ENCODE measurements at places on chromosomes 3 and 15.

- no peak for DNase-seq
These were observed 40.6 kb upstream of the POLR2M start for GRCh38 chr15:57665939-57666338.

- no peak for DNase-seq
These were observed 72.5 kb downstream of the OPA1 start for GRCh38 chr3:193665370-193665989.

GRCh38 chr3:191523148-191523547, 62.2 kb downstream of the PYDC2 start:
- DNase-seq, result no peak

- no peak for DNase-seq
These were observed 11.6 kb downstream of the CCNL1 start for GRCh38 chr3:157148196-157148889.

- no peak for DNase-seq
These were observed 45.1 kb downstream of the APH1B start for GRCh38 chr15:63322541-63322940.

DNA sequence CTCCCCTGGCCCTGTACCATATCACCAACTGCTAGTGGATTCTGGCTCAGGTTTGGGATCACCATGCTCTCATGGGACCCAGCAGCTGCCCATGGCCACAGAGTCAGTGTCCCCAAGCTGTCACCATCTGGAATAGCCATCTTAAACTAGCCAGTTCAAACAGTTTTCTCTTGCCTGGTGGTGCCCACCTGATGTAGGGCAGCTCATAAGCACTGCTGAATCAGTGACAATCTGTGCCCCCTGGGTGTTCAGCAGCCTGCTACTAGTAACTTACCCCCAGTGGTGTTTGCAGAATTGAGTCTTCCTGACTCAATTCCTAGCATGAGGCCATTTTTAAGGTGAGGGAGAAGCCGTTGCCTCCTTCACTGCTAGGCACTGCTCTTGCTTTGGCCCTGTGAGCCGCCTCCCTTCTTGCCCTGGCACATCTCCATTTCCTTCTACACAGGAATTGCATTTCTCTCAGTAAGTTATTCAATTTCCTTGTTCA, 7.9 kb downstream of the RPSA start:
- DNase-seq, result no peak

GRCh38 chr3:79767194-79767904, 449 bp downstream of the ROBO1 start:
- no peak for DNase-seq

DNA sequence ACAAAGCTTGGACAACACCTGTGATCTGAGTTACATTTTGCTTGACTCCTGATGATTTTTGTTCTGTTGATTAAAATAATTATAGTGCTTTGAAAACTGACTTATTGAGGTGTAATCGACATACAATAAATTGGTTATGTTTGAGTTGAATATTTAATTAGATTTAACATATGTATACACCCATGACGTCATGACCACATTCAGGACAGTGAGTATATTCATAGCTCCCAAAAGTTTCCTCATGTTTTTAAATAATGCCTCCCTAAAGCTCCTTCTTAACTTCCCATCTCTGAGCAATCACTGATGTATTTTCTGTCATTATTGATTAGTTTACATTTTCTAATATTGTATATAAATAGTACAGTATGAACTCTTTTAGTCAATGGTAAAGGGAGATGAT, 801.2 kb downstream of the PDCD6IP start:
- DNase-seq, result no peak

- DNase-seq, result peak; percentile 27
These were observed 311.5 kb downstream of the TLE3 start for GRCh38 chr15:69786136-69786701.

GRCh38 chr3:160883373-160883772, 127.3 kb downstream of the PPM1L start:
- DNase-seq, result no peak

DNA sequence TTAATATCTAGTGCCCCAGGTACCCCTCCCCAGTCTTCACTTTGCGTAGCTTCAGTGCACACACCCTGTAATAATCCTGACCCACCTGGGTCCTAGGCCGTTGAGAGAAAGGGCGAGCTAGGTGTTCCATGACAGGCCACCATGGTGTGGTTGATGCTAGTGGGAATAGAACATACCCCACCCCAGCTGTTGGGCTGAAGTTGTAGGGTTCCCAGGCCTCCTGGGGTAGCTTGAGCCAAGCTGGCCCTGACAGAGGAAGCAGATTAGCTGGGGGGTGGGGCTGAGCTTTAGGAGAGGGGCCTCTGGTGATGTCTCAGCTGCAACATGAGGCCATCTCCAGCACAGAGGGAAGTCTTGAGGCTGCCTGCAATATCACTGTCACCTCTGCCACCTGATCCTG, 40.5 kb downstream of the RAB11A start:
- no peak for DNase-seq

DNA sequence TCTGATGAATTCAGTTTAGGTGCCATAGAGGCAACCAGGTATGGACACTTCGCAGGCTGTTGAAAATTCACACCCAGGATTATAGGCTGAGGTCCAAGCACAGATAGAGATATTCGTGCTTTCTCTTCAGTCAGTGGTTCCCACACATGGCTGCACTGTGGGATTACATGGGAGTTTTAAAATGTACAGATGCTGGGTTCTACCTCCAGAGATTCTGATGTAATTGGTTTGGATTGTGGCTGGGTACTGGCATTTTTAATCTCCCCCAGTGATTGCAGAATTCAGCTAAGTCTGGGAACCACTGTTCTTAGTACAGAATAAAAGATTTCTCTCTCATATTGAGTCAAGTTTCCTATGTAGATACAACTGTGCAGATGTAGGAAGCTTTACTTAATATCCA, 91.6 kb downstream of the FOXB1 start:
- no peak for DNase-seq

- no peak for DNase-seq
These were observed 116.8 kb downstream of the EPHB1 start for GRCh38 chr3:134911586-134912548.

GRCh38 chr3:179716811-179717210, 64.0 kb downstream of the USP13 start:
- no peak for DNase-seq

DNA sequence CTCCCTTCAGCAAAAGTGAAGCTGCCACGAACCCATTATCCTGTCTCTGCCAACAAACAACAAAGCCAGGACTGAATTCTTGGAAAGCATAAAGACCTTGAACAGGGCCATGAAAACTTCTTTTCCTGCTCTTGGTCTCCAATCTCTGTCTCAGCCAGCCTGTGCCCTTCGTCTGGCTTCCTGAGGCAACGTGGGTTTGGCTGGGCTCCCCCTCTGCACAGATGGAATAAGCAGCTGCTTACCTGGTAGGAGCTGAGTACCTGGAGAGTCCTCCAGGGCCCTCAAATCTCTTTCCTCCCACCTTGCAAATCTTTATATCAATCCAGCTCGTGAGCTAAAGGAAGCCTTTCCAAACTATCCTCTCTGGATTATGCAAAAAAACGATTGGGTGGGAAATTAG, 97.6 kb upstream of the PSMD6 start:
- DNase-seq, result no peak

DNA sequence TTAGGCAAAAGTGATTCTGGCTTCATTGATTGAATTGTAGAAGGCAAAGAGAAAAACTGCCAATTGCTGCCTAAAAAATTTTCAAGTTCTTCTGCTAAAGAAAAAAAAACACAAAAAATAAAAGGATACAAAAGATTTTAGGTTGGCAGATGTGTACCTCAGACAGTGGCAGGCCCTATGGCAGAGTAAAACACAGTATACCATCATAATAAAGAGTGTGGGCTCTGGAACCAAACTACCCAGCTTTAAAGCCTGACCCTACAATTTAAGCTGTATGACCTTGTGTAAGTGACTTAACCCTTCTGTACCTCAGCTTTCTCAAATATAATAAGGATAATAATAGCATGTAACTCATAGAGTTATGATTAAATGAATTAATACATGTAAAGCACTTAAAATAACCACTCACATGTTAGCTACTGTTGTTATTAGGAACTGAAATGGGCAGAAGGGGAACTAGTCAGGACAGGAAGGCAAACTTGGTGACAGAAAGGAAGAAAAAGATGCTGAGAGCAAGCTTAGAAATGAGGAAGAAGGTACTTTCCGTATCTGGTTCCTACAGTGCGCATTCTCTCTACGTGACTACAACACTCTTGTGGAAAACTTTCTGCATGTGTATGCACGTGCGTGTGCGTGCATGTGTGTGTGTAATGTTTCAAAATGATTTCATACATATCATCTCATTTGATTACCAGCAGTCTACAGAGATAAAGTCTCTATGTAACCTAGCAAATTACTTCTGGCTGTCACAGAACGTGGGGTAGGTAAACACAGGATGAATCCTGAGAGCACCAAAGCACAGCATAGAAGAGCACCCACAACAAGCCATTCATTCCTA, 13.6 kb upstream of the GATM start:
- DNase-seq, result no peak

DNA sequence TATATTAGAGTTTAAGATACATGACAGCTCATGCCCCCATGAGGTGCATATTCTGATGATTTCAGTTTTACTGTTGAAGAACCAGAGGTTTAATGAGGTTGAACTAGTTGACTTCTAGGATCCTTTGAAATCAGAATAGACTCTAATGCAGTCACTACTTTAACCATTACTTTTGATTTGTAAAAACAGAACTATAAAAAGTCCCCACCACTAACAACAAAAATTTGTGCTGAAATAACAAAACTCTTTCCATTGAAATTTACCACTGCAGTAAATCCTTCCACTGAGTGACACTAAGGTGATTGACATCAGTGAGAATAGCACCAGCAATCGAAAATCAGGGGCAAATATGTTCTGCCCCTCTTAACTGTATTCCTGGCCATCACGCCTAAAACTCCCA, 214.1 kb downstream of the SHQ1 start:
- no peak for DNase-seq

GRCh38 chr3:100114413-100115030, at the start of gene FILIP1L:
Gene FILIP1L, minus strand, starts transcription at chr3:100114501.
- no peak for DNase-seq

- no peak for DNase-seq
These were observed 920.6 kb downstream of the ROBO1 start for GRCh38 chr3:78847203-78847602.

Measured in islet precursor cell (in vitro differentiated cells).